ENCODE measurements at places on chromosomes 11 and 22.

DNA sequence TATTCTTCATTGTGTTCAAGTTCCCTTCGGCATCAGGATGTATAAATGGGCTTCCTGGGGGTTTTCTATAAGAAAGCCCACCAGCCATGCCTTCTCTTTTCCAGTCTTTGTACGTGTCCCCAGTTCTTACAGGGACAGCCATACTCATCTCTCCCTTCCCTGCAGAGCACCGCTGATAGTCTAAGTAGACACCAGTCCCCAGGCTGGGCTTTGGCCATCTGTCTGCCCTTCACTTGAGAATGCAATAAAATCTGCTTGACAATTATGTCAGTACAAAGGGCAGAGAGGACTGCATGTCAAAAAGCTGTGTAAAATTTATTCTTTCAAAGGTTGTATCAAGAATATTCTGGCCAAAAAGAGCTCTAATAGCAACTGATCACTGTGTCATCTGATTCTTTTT lies 27.3 kb downstream of the NTM start:
- no peak for DNase-seq

- DNase-seq = no peak
Measured at GRCh38 chr11:118046051-118046963, 30.6 kb upstream of the TMPRSS4 start.

GRCh38 chr11:29685361-29685760 lies 331.5 kb downstream of the KCNA4 start:
- no peak for DNase-seq

GRCh38 chr11:111737444-111738210 lies 28.6 kb downstream of the PPP2R1B start:
- DNase-seq = no peak

DNA sequence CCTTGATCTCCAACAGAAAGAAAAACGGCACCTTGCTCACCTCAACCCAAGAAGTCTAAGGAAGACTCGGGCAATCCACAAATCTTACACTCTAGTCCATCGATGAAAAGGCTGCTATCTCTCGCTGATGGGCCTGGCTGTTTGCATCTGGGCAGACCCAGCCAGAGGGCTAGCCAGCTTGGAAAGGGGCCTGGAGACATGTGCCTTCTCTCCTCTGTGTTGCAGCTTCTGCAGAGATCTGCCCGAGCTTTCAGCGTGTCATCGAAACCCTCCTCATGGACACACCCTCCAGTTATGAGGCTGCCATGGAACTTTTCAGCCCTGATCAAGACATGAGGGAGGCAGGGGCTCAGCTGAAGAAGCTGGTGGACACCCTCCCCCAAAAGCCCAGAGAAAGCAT lies 3.2 kb downstream of the SCGB1A1 start:
- DNase-seq = no peak

- DNase-seq = no peak
Measured at GRCh38 chr11:72740060-72740424, 12.2 kb downstream of the ARAP1 start.

- peak; percentile 24 for DNase-seq
Measured at GRCh38 chr11:34086554-34087283, 18.7 kb upstream of the NAT10 start.

All from amniotic epithelial cell (primary cell).